Astrocyte (in vitro differentiated cells and primary cell): ENCODE measurements at places on chromosomes 6 and 20. TPM values are rescaled to one million over a fixed set of nuclear protein-coding genes. Genes with fewer than 3 reads are reported as not detected.

DNA sequence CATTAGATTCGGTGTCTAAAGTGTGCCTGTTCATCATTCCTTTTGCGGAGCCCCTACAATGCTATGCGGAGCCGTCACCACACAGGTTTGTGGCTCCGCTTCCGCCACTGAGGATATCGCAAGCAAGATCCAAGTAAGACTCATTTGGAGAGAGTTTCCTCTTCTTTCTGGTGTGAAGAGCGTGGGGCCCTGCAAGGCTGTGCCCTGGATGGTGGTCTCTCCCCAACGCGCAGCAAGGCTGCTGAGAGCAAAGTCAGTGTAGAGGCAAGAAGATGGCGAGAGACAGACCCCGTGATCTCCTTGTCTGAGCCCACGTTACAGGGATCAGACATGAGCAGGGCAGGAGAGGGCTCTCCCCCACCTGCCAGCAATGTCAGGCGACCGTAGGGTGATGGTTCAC lies 96.3 kb upstream of the AFDN start:
- no peaks in the 10 kb centered on the region for H3K36me3 ChIP-seq
- no peak overlapping the region for H3K27ac ChIP-seq
- peaks cover 7% of the 10 kb centered on the region for H3K27me3 ChIP-seq
- H3K4me3 ChIP-seq = no peak overlapping the region

- H3K27me3 ChIP-seq = no peaks in the 10 kb centered on the region
- H3K27ac ChIP-seq = no peak overlapping the region
- H3K4me1 ChIP-seq = no peaks in the 10 kb centered on the region
- H3K4me3 ChIP-seq = no peak overlapping the region
- no peaks in the 10 kb centered on the region for H3K36me3 ChIP-seq
- peak; percentile 32 for DNase-seq
Observed at GRCh38 chr6:11824986-11825385, 46.4 kb upstream of the ADTRP start.

- H3K27me3 ChIP-seq = peaks cover 13% of the 10 kb centered on the region
- H3K36me3 ChIP-seq = no peaks in the 10 kb centered on the region
- peaks cover 12% of the 10 kb centered on the region for H3K4me1 ChIP-seq
- H3K4me3 ChIP-seq = no peak overlapping the region
- no peak overlapping the region for H3K27ac ChIP-seq
Observed at GRCh38 chr20:49568278-49569151, 578 bp upstream of the PTGIS start.

- H3K4me3 ChIP-seq = no peak overlapping the region
- H3K36me3 ChIP-seq = no peaks in the 10 kb centered on the region
- no peaks in the 10 kb centered on the region for H3K27me3 ChIP-seq
- H3K27ac ChIP-seq = no peak overlapping the region
Observed at GRCh38 chr20:11083841-11084240, 410.0 kb upstream of the JAG1 start.

DNA sequence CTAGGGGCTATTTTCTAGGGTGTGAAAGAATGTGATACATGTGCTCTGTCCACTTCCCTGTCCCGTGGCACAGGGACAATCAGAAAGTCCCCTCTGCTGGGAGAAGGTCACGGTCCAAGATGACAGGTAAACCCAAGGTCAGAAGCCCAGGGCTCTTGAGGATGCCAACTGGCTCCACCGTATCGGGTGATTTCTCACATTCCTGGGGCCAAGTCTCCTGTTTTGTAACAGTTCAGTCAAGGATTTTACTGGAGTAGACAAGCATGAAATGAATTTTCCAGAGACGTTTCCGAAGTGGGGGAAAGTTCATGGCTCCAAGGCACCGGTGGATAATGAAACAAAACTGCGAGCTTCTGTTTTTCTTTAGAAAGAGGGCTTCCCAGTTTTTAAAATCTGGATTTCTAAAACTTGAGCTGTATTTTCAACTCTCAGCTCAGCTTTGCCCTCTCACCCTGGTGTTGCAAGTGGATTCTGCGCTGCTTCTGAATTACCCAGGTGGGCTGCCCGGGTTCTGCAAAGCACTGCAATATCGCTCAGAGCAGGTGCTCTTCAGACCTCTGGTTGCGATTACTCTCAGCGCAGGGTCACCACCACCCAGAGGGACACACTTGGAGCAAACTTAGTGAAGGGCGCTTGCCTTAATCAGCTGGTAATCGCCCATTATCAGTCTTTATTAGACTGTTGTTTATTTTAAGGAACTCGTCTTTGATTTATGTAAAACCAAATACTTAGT lies 64.4 kb upstream of the TMEM170B start:
- no peak for DNase-seq
- no peaks in the 10 kb centered on the region for H3K36me3 ChIP-seq
- no peak overlapping the region for H3K27ac ChIP-seq
- no peaks in the 10 kb centered on the region for H3K4me1 ChIP-seq
- no peak overlapping the region for H3K4me3 ChIP-seq

DNA sequence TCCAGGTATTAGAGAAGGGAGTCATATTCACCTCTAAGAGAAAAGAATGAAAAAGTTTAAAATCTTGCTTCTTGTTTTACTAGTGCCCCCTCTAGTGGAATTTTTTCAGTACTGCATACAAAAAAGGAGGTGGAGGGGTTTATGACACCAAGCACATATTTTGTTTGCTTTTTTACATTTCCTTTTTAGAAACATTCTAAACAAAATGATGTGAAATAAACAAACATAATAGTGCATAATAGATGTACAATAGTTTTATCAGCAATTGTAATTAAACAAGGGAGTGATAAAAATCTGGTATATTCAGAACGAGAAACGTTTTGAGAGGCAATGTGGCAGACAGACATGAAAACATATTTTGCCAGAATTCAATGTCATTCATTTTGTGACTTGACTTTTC lies 111.0 kb upstream of the TFAP2D start:
- DNase-seq = peak; percentile 0
- H3K27me3 ChIP-seq = no peaks in the 10 kb centered on the region
- H3K36me3 ChIP-seq = no peaks in the 10 kb centered on the region
- H3K4me1 ChIP-seq = no peaks in the 10 kb centered on the region
- H3K27ac ChIP-seq = no peak overlapping the region

- no peak overlapping the region for H3K27ac ChIP-seq
- H3K4me3 ChIP-seq = no peak overlapping the region
- no peaks in the 10 kb centered on the region for H3K36me3 ChIP-seq
- peaks cover 2% of the 10 kb centered on the region for H3K4me1 ChIP-seq
Observed at GRCh38 chr20:5145365-5146098, 18.7 kb downstream of the CDS2 start.

- DNase-seq = no peak
- no peak overlapping the region for H3K4me3 ChIP-seq
- H3K4me1 ChIP-seq = no peaks in the 10 kb centered on the region
- no peaks in the 10 kb centered on the region for H3K36me3 ChIP-seq
- no peak overlapping the region for H3K27ac ChIP-seq
Observed at GRCh38 chr20:54105653-54106052, 35.3 kb upstream of the BCAS1 start.

- no peak overlapping the region for H3K27ac ChIP-seq
- peaks cover 3% of the 10 kb centered on the region for H3K27me3 ChIP-seq
- no peaks in the 10 kb centered on the region for H3K36me3 ChIP-seq
- no peaks in the 10 kb centered on the region for H3K4me1 ChIP-seq
- no peak for DNase-seq
Observed at GRCh38 chr20:23125625-23126191, 39.6 kb upstream of the CD93 start.

GRCh38 chr20:37238426-37238825 lies 23.2 kb downstream of the GHRH start:
- no peak for DNase-seq
- no peak overlapping the region for H3K4me3 ChIP-seq
- peaks cover 72% of the 10 kb centered on the region for H3K36me3 ChIP-seq
- no peaks in the 10 kb centered on the region for H3K4me1 ChIP-seq
- no peaks in the 10 kb centered on the region for H3K27me3 ChIP-seq
- H3K27ac ChIP-seq = no peak overlapping the region

DNA sequence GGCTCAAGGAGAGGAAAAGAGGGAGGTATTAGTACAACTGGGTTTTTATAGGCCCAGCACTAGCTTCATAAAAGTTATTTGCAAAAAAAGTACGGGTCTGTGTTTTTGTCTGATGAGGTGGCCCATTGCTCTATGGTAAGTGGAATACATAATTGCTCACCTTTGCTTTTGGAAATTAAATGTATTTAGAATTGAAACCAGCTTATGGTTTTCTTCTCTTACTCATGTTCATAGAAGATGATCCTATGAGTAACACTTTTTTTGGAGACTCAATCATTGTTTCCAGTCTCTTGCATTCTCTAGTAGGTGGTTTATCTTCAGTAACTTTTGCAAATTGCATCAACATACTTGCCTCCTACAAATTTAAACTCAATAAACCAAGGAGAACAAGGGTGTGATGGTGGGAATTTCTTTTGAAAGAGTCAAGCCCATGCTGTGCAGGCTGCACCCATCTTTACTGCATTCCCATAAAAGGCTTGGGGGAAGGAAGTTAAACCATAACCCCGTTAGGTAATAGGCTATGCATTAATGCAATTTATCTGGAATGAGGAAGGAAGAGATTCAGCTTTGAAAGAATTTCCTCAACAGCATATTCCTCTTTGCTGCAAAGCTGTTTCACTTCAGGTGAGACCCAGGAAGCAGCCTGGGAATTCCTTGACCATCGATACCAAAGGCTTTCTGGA lies 48.5 kb upstream of the EDN1 start:
- H3K4me3 ChIP-seq = no peak overlapping the region
- H3K4me1 ChIP-seq = no peaks in the 10 kb centered on the region
- no peaks in the 10 kb centered on the region for H3K27me3 ChIP-seq
- H3K36me3 ChIP-seq = no peaks in the 10 kb centered on the region

DNA sequence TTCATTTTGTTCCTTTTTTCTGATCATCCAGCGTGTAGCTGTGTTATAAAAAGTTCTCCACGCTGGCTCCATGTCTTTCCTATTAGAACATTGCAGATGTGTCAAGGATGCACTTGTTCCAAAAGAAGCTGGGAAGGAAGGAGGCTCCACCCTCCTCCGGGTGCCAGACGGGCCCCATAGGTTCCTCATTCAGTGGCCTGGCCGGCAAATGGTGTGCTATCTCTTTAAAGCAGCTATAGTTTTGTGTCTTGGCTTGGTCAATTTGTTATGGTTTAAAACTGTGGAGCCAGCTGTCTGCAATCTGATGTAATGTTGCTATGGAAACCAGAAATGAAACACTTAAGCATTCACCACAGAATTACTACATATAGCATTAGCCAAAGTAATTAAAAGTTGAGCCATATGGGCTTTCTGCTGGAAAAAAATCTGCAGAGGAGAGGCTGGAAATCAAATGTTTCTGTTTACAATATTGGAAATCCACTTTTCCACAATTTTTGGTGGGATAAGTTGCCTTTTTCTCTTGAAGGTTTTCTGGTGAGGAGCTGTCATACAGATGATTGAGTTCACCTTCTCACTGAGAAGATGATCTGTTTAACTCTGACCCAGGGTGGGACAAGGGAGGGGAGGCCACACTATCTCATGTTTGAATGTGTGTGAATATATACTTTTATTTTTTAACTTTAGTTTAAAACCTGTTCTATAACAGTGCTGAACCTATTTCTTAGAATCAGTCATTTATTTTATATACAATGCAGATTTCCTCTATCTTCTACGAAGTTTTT lies 167.4 kb downstream of the SASH1 start:
- H3K4me3 ChIP-seq = peak overlapping the region; percentile 79
- H3K27me3 ChIP-seq = no peaks in the 10 kb centered on the region
- peak overlapping the region; percentile 84 for H3K27ac ChIP-seq
- peak; percentile 96 for DNase-seq
- H3K4me1 ChIP-seq = peaks cover 22% of the 10 kb centered on the region

DNA sequence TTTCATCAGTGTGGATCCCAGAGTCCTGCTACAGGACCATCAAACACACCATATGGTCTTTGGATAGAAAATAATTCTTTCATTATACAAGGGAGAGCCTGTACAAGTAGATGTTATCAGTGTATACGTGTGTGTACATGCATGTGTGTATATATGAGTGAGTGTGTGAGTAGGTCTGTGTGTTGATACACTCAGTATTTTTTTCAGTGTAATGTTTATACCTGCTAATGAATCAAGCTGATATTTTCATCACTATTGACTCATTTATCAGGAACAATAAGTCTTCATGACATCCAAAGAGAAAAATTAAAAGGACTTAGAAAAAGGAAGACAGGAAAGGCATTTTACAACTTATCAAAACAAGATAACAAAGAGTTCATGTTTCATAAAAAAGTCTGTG lies 66.5 kb downstream of the EPM2A start:
- H3K4me3 ChIP-seq = no peak overlapping the region
- H3K36me3 ChIP-seq = no peaks in the 10 kb centered on the region
- no peaks in the 10 kb centered on the region for H3K27me3 ChIP-seq
- no peak for DNase-seq
- H3K4me1 ChIP-seq = peaks cover 8% of the 10 kb centered on the region

GRCh38 chr6:27187231-27188060 lies 60.1 kb upstream of the PRSS16 start:
- peak overlapping the region; percentile 59 for H3K27ac ChIP-seq
- DNase-seq = no peak
- H3K4me3 ChIP-seq = peak overlapping the region; percentile 86
- no peaks in the 10 kb centered on the region for H3K4me1 ChIP-seq

- DNase-seq = no peak
- H3K36me3 ChIP-seq = no peaks in the 10 kb centered on the region
- H3K4me3 ChIP-seq = no peak overlapping the region
- H3K27me3 ChIP-seq = no peaks in the 10 kb centered on the region
- H3K27ac ChIP-seq = no peak overlapping the region
- H3K4me1 ChIP-seq = peaks cover 49% of the 10 kb centered on the region
Observed at GRCh38 chr6:39880594-39880993, 53.7 kb downstream of the MOCS1 start.

DNA sequence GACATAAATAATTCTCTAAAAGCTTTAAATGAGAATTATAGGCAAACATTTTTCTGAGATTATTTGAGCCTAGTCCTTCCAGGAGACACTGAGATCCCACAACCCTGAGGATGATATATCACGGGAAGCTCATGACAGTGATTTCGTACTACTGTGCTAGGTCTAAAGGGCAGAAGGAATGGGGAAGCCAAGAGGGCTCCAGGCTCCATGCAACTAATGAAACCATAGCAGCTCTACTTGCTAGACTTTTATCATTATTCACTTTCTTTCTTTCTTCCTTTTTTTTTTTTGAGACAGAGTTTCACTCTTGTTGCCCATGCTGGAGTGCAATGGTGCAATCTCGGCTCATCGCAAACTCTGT lies 57.3 kb upstream of the SGK1 start:
- no peak overlapping the region for H3K27ac ChIP-seq
- H3K36me3 ChIP-seq = no peaks in the 10 kb centered on the region
- DNase-seq = no peak
- peaks cover 10% of the 10 kb centered on the region for H3K4me1 ChIP-seq

DNA sequence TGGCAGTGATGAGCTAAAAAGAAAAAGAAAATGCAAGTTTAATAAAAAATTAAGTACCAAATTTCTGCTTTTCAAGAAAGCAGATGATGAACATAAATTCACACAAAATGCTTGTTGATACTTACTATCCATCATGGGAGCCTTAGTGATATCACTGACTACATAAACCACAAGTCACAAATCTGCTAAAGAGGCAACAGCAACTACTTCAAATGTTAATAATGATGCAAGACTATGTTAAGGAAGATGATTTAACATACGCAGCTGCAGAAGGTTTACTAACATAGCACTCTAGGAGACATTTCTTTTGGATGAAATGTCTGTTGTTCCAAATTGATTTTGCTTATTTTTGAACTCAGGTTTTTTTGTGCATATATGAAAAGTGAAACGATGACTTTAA lies 18.6 kb downstream of the FYN start:
- no peak for DNase-seq
- H3K27ac ChIP-seq = no peak overlapping the region
- no peaks in the 10 kb centered on the region for H3K27me3 ChIP-seq

ZKSCAN3 gene
- total RNA-seq = 7.6 and 8.0 TPM in 2 replicates

LY6G6F gene
- total RNA-seq = not detected in 2 replicates

PSORS1C2 gene
- not detected in 2 replicates for total RNA-seq

ZKSCAN4 gene
- total RNA-seq = 3.9 TPM in 2 replicates

NKX2-2 gene
- not detected in 2 replicates for total RNA-seq

ECT2L gene
- not detected in 2 replicates for total RNA-seq

GPX5 gene
- 4.3 and 6.6 TPM in 2 replicates for total RNA-seq

VTA1 gene
- 65.3 and 72.4 TPM in 2 replicates for total RNA-seq

SPINT3 gene
- total RNA-seq = not detected in 2 replicates

MLIP gene
- total RNA-seq = 0.55 TPM in 1 of 2 replicates, not detected in the other

PI3 gene
- total RNA-seq = not detected in 2 replicates

HMGCLL1 gene
- 0.24 and 0.30 TPM in 2 replicates for total RNA-seq
